Hepatocyte (in vitro differentiated cells): ENCODE measurements at places on chromosomes 13 and 19. TPM values are rescaled to one million over a fixed set of nuclear protein-coding genes. Genes with fewer than 3 reads are reported as not detected.

Gene IRF3
- 39.2 and 55.6 TPM in 2 replicates for total RNA-seq

Gene USHBP1
- 3.0 TPM in 1 of 2 replicates, not detected in the other for total RNA-seq

Gene GARIN5A
- 2.7 and 5.0 TPM in 2 replicates for total RNA-seq

Gene ANGPTL8
- total RNA-seq = 24.9 and 25.5 TPM in 2 replicates

Gene SOHLH2
- total RNA-seq = 0.93 and 1.8 TPM in 2 replicates

Gene SYT5
- total RNA-seq = 0.60 and 1.4 TPM in 2 replicates

Gene CYP4F11
- not detected in 2 replicates for total RNA-seq

Gene TBCB
- 108 and 123 TPM in 2 replicates for total RNA-seq

Gene TEX26
- total RNA-seq = 0.36 and 0.57 TPM in 2 replicates

Gene MEF2B
- 0.32 and 0.70 TPM in 2 replicates for total RNA-seq

Gene GAS6
- 62.5 and 70.0 TPM in 2 replicates for total RNA-seq

Gene OR7A10
- total RNA-seq = not detected in 2 replicates

Gene SHISA7
- not detected in 2 replicates for total RNA-seq

Gene TMEM255B
- 0.10 and 1.5 TPM in 2 replicates for total RNA-seq

Gene TMEM238
- 1.8 and 9.1 TPM in 2 replicates for total RNA-seq

Gene CD177
- 0.30 and 1.2 TPM in 2 replicates for total RNA-seq

Gene SPART
- total RNA-seq = 96.4 and 107 TPM in 2 replicates

Gene CEACAM3
- total RNA-seq = not detected in 2 replicates

Gene LSR
- 89.9 and 113 TPM in 2 replicates for total RNA-seq

Gene ZNF540
- total RNA-seq = 0.76 and 1.7 TPM in 2 replicates

Gene CYP4F2
- not detected in 2 replicates for total RNA-seq

Gene GPC6
- 80.9 and 92.8 TPM in 2 replicates for total RNA-seq

Gene METTL21C
- total RNA-seq = not detected in 2 replicates

Gene HNRNPA1L2
- total RNA-seq = 2.2 and 2.7 TPM in 2 replicates
